Fibroblast of skin of right biceps (primary cell): ENCODE measurements at places on chromosomes 7 and 10.

- DNase-seq = no peak
These were observed 92.6 kb downstream of the HPSE2 start for GRCh38 chr10:99143011-99143410.

GRCh38 chr10:118511711-118512110 is 83.7 kb downstream of the PRLHR start:
- DNase-seq = peak; percentile 51

DNA sequence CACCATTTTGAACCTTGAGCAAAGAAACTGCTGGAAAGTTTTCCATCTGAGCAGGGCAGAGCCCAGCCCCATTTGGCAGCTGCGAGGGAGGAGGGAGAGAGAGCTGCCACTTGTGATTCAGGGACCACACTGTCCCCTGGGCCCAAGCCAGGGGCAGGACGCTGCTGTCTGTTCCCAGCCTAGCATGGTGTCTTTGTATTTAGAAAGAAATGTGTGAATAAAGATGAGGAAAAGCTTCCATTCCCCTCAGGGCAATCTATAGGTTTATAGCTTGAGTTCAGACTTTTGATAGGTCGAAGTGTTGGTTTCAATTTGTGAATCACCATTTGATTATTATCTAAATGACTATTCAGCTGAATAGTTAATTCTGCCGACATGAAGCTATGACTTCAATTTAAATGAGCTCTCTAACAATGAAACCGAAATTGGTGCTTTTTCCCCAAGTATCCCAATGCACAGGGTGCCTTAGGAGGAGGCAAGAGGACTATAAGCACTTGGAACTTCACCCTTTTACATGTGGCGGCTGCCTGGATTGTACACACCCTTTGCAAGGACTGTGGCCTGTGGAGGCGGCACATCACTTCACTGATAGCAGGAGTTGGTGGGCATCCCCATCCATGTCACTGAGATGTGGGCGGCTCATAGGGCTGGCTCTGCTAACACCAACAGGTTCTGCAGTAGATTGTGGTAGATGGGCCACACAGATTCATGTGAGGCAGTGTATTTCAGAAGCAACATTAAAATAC is 223.5 kb downstream of the CCDC3 start:
- DNase-seq = no peak

DNA sequence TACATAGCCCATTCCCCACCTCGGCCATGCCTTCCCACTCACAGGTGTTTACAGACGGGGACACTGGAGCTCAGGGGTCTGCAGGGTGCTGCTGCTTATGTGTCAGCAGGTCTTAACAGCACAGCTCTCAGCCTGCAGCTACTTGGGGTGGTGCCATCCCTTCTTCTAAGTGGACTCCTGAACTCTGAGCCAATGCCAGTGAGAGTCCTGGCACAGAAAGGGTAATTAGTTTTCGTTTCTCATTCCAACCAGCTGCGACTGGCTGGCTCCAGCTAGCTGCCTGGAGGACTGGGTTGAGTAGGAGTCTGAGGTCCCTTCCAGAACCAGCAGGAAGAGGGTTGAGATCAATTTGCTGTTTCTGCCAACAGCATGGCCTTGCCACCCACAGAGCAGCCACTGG is 88.3 kb upstream of the AGK start:
- no peak for DNase-seq

GRCh38 chr10:6269953-6270867 is 67.5 kb downstream of the PFKFB3 start:
- peak; percentile 45 for DNase-seq
